ENCODE measurements at places on chromosomes 3 and 15.

- DNase-seq = no peak
Observed at GRCh38 chr3:197144188-197144587, 114.6 kb upstream of the MELTF start.

DNA sequence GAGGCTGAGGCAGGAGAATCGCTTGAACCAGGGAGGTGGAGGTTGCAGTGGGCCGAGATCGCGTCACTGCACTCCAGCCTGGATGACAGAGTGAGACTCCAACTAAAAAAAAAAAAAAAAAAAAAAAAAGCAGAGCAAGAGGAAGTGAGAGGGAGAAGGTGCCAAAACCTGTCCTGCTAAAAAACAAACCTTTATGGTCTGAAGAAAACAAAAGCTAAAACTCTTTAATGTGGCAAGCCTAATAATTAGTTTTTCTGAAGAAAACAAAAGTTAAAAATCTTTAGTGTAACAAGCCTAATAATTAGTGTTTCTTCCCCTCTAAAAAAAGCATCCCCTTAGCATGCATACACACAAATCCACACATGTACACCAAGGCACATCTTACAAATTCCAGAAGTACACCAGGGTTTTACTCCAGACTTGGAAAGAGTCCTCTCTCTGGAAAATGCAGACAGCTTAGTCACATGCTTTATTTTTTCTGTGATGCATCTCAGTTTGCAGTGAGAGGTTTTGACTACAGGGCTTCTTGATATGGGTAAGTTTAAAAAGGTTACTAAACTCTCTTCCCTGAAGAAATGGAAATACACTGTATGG lies 65.9 kb downstream of the HACD2 start:
- DNase-seq = no peak

GRCh38 chr3:185051801-185052200 lies 101.1 kb downstream of the C3orf70 start:
- no peak for DNase-seq

DNA sequence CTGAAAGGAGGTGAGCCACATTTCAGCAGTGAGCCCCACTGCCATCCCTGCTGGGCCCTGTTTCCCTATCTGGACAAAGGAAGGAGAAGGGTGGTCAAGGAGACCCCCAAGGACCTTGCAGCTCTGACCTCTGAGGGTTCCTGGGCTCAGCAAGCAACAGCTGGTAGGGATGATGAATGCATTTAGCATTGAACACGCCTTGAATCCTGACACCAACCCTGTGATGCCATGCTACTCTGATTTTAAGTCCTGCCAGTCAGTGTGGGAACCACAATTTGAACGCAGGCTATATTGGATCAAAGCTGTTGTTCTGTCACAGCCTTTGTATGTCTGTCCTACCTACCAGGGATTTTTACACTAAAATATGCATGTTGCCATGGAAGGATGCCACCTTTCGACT lies 6.5 kb downstream of the MPI start:
- no peak for DNase-seq

- DNase-seq = no peak
Observed at GRCh38 chr3:13070391-13071070, 2.7 kb downstream of the IQSEC1 start.

GRCh38 chr3:149152420-149152819 lies 23.0 kb downstream of the HPS3 start:
- no peak for DNase-seq

DNA sequence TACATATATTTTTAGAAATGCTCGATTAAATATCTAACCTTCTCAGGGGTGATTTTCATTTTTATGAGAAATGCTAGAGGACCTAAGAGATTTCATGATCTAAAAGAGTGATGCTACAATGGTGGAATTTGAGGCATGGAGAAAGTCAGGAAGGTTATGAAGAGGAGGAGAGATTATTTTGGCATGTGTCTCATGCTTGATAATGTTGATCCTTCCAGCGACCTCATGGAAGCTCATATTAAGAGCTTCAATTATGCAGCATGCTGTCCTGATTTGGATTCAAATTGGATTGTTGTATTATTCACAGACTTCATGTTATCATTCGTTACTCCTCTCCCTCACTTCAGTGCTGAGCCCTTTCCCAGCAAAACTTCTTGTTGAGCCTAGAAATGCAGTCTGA lies 112.5 kb downstream of the RAP2B start:
- DNase-seq = no peak

DNA sequence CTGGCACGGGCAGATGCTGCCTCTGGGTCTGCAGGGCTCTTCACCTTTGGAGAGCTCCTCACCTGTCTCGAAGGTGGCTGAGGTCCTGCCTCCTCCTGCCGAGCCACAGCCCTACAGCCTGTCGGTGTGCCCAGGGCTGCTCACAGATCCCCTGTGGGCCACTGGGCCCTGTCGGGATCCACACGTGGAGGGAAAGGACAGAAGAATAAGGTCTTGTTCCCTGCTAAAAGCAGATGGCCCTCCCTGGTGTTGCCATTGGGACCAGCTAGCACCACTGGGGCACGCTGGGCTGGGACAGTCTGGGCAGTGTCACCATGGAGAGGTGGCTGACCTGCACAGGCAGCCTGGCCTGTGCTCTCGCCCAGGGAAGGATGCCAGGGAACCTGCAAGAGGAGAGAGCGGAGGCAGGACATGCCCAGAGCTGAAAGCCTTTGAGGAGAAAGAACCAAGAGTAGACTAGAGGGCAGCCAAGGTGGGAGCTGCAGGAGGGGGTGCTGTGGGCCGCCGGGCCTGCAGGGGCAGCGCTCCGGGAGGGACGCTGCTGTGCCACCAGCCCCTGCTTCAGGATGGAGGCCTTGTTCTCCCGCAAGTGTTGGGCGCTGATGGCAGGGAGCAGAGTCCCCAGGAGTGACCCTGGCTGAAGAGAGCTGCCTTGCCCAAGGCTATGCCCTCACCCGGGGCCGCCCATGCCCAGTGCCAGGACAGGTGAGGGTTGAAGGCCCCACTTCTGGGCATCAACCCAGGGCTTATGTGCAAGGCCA lies 210.2 kb downstream of the XXYLT1 start:
- DNase-seq = no peak

DNA sequence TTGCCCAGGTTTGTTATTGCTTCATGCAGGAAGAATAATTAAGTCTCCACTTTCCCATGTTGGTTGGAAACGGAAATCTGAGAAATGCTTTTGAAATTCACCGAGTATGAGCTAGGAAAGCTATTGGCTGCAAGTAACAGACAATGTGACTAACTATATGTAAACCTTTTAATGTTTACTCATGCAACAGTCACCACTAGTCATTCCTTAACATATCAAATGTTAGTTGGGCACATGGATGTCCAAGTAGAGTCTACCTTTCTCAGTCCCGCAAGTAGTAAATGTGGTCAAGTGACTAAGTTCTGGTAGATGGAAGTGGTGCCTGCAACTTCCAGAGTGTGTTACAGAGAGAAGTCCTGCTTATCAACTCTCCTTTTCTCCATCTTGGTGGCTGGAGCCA lies 52.5 kb downstream of the KLF15 start:
- DNase-seq = no peak

DNA sequence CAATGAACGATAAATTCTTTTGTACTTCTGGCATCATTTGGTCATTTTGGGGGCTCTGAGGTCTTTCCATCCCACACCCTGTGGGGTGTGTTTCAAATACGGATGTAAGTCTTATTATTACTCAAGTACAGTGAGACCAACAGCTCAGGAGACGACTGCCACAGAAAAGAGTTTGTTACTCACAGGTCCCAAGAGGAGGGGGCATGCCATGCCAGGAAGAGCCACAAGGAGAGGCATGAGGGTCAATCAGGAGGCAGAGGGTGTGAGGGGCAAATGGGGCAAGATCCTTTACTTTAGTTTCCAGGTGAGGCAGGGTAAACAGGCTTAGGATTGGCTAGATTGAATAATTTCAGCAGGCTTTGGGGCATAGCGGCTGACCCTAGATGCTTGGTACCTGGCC lies 21.6 kb downstream of the TRH start:
- no peak for DNase-seq

DNA sequence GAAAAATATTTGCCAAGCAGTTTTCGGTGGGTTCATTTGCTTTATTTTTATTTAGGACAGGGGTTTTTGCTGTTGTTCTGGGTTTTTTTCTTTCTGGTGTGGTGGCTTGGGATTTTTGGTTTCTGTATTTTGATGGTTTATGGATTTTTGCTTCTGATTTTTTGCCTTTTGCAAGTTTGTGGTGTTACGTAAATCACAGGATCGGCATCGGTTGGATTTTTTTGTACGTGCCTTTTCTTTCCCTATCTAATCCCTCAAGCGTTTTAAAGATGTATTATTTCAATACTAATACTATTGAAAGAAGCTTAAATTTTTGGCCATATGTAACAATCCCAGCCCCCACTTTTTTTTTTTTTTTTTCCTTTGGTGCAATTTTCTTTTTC lies 782 bp upstream of the BCL6 start:
- no peak for DNase-seq

- no peak for DNase-seq
Observed at GRCh38 chr3:160806094-160806493, 50.1 kb downstream of the PPM1L start.

DNA sequence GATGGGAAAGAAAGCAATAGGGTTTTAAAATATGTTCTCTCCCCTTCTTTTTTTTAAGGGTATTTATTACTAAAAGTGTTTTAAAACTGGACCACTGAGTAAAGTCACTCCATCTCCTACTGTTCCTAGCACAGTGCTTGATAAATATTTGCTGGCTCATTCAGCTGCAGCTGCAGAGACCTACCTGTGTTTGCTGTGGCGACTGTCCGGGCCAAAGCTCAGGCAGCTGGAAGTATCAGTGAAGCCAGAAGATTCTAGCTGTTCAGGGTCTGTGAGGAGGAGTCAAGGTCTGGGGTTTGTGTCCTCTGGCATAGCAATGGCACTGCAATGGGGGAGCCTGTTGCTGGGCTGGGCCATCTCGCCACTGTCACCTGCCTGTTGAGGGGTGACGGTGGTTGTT lies 109.9 kb downstream of the RPLP1 start:
- DNase-seq = no peak

DNA sequence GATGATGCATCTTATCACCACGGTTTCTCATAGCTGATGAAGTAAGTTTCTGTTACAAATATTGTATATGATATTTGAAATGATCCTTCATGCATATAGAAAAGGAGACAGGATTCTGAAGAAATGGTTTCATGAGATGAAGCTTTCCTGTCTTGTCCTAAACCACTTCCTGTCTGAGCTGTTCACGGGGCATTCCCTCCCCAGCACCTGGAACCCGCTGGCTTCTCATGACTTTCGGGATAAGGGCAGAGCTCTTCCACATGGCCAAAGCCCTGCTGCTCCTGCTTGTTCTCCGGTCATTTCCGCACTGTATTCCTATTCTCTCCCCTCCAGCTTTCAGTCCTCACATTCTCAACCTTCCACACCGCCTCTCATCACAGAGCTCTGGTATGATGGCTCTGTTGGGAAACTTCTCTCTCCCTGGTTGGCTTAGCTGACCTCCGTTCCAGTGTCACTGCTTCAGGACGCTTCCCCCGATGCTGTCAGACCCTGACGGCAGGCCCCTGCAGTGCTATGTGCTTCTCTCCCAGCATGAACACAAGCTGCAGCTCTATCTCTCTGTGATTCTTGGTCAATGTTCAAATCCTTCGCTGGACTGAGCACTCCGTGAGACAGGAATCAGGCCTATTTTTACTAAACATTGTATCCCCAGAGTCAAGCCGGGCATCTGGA lies 86.9 kb upstream of the HERC1 start:
- DNase-seq = no peak

- DNase-seq = no peak
Observed at GRCh38 chr3:167729591-167729990, 5.1 kb downstream of the PDCD10 start.

GRCh38 chr3:33170531-33170930 lies 48.1 kb downstream of the SUSD5 start:
- no peak for DNase-seq

DNA sequence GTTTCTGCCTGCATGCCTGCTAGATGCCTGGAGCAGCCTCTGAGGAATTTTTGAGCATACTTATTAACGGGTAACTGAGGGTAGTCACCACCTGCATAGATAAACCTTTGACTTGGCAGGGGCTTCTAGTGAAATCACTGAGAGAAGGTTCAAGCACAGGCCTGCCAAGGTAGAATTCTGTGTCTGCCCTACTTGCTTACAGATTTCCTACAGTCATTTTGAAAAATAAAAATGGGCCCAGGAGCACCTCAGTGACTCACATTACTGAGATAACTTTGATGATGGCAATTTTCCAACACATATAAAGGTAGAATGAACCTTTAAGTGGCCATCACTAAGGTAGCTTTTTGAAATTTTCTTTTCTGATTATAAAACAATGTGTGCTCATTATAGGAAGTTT lies 10.8 kb downstream of the CRTAP start:
- DNase-seq = no peak

DNA sequence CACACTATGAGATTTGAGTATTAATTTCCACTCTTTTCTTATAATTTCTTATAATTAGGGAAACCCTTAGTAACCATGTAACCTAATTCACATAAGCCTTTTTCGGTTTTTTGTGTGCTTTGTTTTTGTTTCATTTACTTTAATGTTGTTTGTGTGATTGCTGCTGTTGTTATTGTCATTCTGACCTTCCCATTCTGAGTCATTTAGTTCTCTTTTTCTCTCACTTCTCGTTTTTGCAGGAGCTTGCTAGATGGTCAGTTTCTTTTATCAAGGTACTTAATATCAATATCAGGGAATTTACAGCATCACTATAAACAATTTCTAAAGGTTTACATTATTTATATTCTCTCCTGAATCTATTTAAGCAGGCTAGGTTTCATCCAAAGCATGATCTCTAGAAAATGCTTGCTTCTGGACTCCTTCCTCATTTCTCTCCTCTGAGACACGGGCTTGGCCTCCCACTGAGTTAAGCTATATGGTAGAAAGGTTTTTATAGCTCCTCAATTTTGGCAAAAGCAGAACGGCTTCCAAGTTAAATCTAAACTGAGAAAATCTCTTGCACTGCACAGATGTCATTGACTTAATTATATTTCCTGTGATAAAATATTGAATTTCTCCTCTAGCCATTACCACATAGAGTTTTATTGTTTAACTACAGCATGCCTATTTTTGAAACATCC lies 534.2 kb downstream of the NSUN3 start:
- DNase-seq = no peak

DNA sequence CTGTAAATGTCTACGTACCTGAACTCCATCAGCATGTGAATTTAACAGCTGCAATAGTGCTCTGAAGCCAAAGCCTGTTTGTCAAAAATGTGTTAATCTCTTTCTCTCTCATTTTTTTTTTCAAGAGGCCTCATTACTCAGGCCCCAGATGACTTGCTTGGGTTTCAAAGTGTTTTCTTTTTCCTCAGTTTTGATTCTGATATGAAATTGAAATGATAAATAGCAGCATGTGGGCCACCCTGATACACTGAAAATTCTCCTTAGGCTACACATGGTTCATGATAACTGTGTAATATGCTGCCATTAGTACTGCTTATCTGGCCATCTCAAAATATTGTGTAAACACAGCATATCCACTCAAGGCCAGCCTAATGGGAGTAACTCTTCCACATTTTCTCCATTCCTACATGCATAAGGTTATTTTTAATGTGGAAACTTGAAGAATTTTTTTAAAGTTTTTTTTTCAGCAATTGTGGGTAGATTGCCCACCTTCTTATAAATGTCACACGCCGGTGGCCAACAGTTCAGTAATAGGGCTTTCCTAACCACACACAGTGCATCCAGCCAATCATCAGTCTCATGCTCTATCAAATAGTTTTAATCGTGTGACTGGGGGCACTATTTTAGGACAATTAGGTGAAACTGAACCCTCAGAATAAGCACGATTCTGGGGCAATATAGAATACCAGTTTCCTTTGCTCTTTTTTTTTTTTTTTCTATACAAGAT lies 13.1 kb upstream of the DENND4A start:
- DNase-seq = no peak

- no peak for DNase-seq
Observed at GRCh38 chr15:57592426-57592825, 722 bp downstream of the MYZAP start.

- DNase-seq = no peak
Observed at GRCh38 chr3:142095841-142096240, 53.5 kb downstream of the TFDP2 start.

GRCh38 chr3:52524752-52525679 lies 8.6 kb downstream of the NT5DC2 start:
- no peak for DNase-seq
